ENCODE measurements at places on chromosomes 1 and 21.

- no peak for DNase-seq
These were observed 6.6 kb downstream of the UBL4B start for GRCh38 chr1:110118636-110119396.

- peak; percentile 83 for DNase-seq
These were observed 1.6 kb upstream of the KCND3 start for GRCh38 chr1:111990878-111991718.

- no peak for DNase-seq
These were observed 255.9 kb upstream of the VAMP3 start for GRCh38 chr1:7515175-7515574.

GRCh38 chr1:85427331-85427730 is 37.6 kb downstream of the DDAH1 start:
- no peak for DNase-seq

- DNase-seq: peak; percentile 25
These were observed 550 bp upstream of the SELENON start for GRCh38 chr1:25799352-25799934.

Data from ELF-1 (cell line).